Uterus (tissue), 4 donors: ENCODE measurements at places on chromosomes 4 and X.

GRCh38 chr4:144967161-144967560 lies 130.8 kb downstream of the ANAPC10 start:
- no peak for DNase-seq

DNA sequence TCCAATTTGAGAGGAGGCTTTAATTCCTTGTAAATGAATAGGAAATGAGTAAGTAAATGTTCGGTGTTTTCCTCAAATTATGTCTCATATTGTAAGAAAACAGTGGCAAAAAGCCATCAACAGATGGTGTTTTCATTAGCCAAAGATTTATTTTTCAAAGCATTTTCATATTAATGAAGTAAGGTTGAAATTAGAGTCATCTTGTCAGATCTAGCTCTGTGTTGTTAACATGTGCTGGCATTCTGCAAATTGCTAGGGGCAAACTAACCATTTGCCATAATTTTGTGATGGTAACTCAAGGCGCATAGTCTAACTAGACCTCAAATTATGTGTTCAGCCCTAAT lies 24.7 kb downstream of the MID2 start:
- no peak for DNase-seq

GRCh38 chr4:185693548-185694215 lies 118.3 kb downstream of the SORBS2 start:
- no peak for DNase-seq

GRCh38 chr4:94332983-94333590 lies 9.5 kb downstream of the HPGDS start:
- no peak for DNase-seq

DNA sequence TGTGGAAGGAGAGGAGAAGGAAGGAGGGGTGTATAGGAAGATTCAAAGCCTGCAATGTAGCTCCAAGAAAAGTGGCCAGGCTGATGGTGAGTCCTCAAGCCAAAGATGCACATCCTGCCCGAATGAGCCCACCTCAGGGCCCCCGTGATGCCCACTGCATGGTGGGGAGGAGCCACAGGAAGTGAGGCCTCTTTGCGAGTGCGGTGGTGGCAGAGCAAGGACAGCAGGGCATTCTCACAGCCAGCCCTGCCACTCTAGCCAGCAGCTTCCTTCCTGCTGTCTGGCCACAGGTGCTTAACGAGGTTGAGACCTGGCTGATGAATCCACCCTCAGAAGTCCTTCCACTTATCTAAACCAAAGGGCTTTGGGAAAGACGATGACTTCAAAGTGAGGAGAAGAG lies 55.8 kb downstream of the BCOR start:
- no peak for DNase-seq

DNA sequence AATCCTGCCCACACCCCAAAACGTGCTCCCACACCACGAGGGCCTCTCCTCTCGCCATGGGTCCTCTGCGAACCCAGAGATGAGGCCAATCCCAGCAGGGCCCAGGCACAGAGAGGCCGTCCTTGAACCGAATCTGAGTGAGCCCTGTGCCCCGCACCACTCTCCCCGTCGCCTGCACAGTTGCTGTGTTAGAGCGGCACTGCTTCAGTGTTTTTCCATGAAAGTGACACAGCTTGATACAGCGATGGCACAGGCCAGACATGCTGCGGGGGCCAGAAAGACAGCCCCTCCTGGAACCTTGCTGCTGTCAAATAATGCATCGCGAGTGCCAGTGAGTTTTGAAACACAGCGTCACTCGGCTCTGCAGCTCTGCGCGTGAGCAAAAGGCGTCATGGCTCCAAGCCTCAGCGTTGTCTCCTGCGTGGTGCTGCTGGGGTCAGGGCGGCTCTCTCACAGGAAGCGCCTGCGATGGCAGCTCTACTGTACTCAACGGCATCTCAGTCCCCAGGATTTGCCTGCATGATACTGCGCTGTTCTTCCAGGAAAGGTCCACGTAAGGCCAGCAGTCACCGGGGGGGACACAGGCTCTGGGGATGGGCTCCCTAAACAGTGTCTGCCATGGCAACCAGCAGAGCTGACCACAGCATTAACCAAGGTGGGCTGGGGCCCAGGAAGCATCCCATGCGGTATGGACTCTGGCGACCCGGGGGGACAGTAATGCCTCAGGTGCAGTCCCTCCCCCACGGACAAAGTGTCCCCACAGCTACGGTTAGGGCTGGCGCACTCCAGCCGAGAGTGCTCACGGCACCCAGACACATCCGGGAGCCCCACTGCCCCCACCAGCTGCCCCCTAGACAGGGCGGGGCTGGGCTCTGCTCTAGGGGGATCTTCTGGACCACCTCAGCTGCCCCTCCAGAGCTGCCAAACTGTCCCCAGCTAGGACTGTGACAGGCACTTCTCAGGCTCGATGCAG lies 63.1 kb downstream of the ACOX3 start:
- DNase-seq = no peak

GRCh38 chrX:22577181-22577580 lies 304.5 kb downstream of the CBLL2 start:
- DNase-seq = no peak

- DNase-seq = no peak
These were observed 1.8 kb upstream of the GPM6A start for GRCh38 chr4:175813821-175814220.

GRCh38 chrX:53251307-53251706 lies 26.3 kb upstream of the KDM5C start:
- DNase-seq = no peak

DNA sequence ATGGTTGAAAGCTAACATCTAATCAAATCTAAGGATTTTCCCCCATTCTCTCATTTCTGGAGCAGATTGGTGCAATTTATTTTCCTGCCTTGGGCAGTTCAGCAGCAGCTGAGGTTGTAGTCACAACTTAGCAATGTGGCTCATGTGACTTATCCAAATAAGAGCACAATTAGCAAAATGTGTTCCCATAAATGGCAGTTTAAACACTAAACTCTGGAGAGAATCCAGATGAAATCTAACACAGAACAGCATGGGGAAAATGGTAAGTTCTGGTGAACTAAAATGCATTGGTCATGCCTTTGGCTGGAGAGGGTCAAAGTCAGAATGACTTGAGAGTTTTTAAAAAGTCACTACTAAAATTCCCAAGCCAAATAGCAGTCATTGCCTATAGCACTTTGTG lies 422.6 kb upstream of the DIPK2B start:
- DNase-seq = no peak

GRCh38 chr4:151771664-151772063 lies 10.9 kb upstream of the GATB start:
- DNase-seq = no peak

- no peak for DNase-seq
These were observed 130.3 kb downstream of the TBL1X start for GRCh38 chrX:9595174-9595573.

DNA sequence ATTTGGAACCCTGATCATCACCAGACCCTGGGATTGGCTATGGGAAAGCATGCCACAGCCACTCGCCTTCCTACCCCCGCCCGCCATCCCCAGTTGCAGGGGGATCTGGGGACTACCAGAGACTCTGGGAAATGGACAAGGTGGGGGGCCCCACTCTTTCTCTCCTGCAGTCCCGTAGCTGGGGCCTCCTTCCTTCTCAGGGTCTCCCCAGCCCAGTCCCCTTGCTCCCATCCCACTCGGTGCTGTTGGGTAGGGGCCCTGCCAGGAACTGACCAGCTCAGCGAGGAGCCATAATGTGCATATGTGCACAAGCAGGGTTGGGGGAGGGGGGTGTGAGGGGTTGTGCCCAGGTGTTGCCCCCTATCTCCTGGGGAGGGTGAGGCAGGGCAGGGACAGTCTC lies 3.4 kb upstream of the USP11 start:
- DNase-seq = peak; percentile 14

- DNase-seq = no peak
These were observed 8.9 kb upstream of the TAPT1 start for GRCh38 chr4:16235209-16235608.

GRCh38 chrX:2618516-2618915 lies 72.6 kb upstream of the CD99 start:
- DNase-seq = no peak

DNA sequence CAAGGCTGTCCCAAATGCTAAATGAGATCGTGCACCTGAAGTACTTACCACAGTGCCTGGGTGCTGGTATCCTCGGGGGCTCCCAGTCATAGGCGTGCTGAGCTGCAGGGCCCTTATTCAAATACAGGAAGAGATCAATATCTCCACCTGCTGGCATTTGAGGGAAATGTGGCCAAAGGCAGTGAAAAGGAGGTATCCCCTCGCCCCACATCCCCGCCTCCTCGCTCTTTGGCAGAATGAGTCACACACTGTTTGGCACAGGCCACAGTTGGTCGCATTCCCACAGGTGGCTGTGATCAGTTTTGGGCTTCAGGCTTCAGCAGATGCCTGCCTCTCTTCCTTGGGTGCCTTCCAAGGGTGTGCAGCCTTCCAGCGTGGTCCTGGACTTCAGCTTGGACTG lies 28.4 kb downstream of the ZNF185 start:
- peak; percentile 81 for DNase-seq

GRCh38 chr4:87843936-87844335 lies 11.2 kb downstream of the MEPE start:
- DNase-seq = no peak

- no peak for DNase-seq
These were observed 56.2 kb downstream of the RTL9 start for GRCh38 chrX:110414679-110415439.

- DNase-seq = no peak
These were observed 103.0 kb downstream of the HHIP start for GRCh38 chr4:144748814-144749555.

DNA sequence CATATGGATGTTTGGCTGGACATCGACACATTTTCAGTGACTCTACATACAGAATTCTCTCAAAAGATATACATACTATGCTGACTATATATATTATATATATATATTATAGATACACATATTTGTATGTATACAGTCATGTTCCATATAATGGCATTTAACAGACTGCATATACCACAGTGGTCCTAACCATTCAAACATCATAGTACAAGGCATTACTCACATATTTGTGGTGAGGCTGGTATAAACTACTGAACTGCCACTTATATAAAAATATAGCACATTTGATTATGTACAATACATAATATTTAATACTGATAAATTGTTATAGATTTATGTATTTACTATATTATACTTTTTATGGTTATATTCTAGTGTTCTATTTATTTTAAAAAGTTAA lies 168.5 kb downstream of the IL15 start:
- no peak for DNase-seq

DNA sequence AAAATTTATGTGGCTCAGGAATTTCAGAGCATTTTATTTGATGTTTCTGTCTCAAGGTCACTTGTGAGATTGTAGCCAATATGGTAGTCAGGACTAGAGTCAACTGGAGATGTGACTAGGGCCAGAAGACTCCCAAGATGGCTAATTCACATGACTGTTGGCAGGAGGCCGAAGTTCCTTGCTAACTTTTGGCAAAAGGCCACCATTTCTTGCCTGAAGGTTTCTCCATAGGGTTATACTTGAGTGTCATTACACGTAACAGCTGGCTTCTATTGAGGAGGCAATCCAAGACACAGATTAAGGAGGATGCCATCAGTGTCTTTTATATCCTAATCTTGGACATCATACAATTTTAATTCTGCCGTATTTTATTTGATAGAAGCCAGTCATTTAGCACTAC lies 162.3 kb upstream of the MAOA start:
- no peak for DNase-seq

DNA sequence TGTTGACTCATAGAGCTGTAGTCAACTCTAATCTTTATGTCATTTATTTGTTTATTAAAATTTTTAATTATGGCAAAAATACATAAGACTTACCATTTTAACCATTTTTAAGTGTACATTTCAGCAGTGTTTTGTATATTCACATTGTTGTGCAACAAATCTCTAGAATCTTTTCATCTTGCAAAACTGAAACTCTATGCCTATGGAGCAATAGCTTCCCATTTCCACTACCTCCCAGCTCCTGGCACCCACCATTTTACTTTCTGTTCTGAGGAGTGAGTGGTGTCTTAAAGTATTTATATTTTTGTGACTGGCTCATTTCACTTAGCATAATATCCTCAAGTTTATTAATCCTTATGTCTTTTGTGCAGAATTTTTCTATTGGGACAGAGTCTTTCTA lies 181.0 kb downstream of the GPAT3 start:
- no peak for DNase-seq

GRCh38 chr4:77110730-77111129 lies 34.9 kb upstream of the CCNI start:
- DNase-seq = no peak

GRCh38 chr4:20544645-20545044 lies 155.6 kb upstream of the PACRGL start:
- no peak for DNase-seq

DNA sequence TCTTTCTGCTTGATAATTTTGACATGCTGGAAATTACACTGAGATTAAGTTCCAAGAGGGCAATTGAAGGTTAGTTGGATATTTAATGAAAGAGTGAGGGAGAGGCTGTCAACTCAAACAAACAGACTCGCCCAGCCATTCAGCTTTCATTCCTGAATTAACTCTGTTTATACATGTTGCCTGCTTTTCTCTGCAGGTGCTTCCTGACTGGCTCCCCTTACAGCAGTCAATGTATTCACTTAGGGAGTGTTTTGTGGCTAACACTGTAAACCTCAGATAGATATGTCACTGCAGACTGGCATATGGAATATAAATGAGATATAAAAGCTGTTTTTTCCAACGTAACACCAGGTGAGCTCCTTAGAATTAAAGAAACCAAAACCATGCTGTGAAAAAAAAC lies 28.7 kb downstream of the TMPRSS11A start:
- no peak for DNase-seq

- DNase-seq = no peak
These were observed 116.2 kb downstream of the TMA16 start for GRCh38 chr4:163610648-163611047.

DNA sequence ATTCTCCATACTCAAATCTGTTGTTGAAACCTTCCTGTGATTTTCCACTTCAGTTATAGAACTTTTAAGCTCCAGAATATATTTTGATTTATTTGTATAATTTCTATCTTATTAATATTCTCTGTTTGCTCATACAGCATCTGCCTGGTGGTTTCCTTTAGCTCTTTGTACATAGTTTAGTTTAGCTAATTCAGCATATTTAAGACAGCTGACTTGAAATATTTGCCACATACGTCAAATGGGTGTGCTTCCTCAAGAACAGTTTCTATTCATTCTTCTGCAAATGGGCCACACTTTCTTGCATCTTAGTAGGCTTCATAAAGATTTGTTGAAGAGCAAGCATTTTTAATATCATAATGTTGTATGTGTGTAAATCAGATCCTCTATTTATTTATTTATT lies 101.8 kb downstream of the MAGEC1 start:
- DNase-seq = no peak
